ENCODE measurements at places on chromosomes 1 and 21. TPM values are rescaled to one million over a fixed set of nuclear protein-coding genes. Genes with fewer than 3 reads are reported as not detected.

The OR2AK2 gene
- not detected for total RNA-seq

The OR2L5 gene
- not detected for total RNA-seq

The LYPD8 gene
- total RNA-seq, result not detected

The COL9A2 gene
- total RNA-seq, result 0.78 TPM

The BTBD19 gene
- 17.0 TPM for total RNA-seq

The KLHDC7A gene
- total RNA-seq, result not detected

The ACTL8 gene
- total RNA-seq, result under 0.01 TPM

The GUCA2B gene
- total RNA-seq, result not detected

The CNKSR1 gene
- 0.30 TPM for total RNA-seq

All from smooth muscle cell of the umbilical artery (primary cell).